Thyroid gland (tissue), 4 donors: ENCODE measurements at places on chromosomes 5 and 9. TPM values are rescaled to one million over a fixed set of nuclear protein-coding genes. Genes with fewer than 3 reads are reported as not detected.

GRCh38 chr9:134996591-134997530 lies 79.1 kb upstream of the FCN1 start:
- no peak overlapping the region for H3K4me3 ChIP-seq
- peaks cover 14% of the 10 kb centered on the region for H3K4me1 ChIP-seq
- no peak for DNase-seq
- no peaks in the 10 kb centered on the region for H3K27me3 ChIP-seq

- no peaks in the 10 kb centered on the region for H3K4me1 ChIP-seq
- no peaks in the 10 kb centered on the region for H3K27me3 ChIP-seq
- no peak for DNase-seq
These were observed 460.8 kb downstream of the TAF11L14 start for GRCh38 chr5:18095061-18095460.

Gene PCDHGB7
- total RNA-seq = 19.7 TPM

GRCh38 chr5:1737790-1738405 lies 61.7 kb downstream of the MRPL36 start:
- H3K27ac ChIP-seq = no peak overlapping the region
- H3K36me3 ChIP-seq = no peaks in the 10 kb centered on the region
- no peaks in the 10 kb centered on the region for H3K27me3 ChIP-seq
- H3K4me3 ChIP-seq = no peak overlapping the region
- no peak for DNase-seq
- H3K4me1 ChIP-seq = no peaks in the 10 kb centered on the region

GRCh38 chr5:177183142-177183541 lies 49.6 kb downstream of the NSD1 start:
- peaks cover 34% of the 10 kb centered on the region for H3K4me1 ChIP-seq
- no peak overlapping the region for H3K27ac ChIP-seq
- DNase-seq = no peak

GRCh38 chr5:167294882-167295680 lies 996.4 kb upstream of the WWC1 start:
- no peaks in the 10 kb centered on the region for H3K4me1 ChIP-seq
- H3K4me3 ChIP-seq = no peak overlapping the region
- H3K36me3 ChIP-seq = no peaks in the 10 kb centered on the region
- no peak overlapping the region for H3K27ac ChIP-seq
- no peak for DNase-seq

- no peak overlapping the region for H3K4me3 ChIP-seq
- no peak for DNase-seq
- H3K4me1 ChIP-seq = no peaks in the 10 kb centered on the region
- H3K36me3 ChIP-seq = no peaks in the 10 kb centered on the region
- H3K27ac ChIP-seq = no peak overlapping the region
These were observed 1285.8 kb upstream of the CDH9 start for GRCh38 chr5:28324174-28324573.

Gene ZNF474
- 1.5 TPM for total RNA-seq

DNA sequence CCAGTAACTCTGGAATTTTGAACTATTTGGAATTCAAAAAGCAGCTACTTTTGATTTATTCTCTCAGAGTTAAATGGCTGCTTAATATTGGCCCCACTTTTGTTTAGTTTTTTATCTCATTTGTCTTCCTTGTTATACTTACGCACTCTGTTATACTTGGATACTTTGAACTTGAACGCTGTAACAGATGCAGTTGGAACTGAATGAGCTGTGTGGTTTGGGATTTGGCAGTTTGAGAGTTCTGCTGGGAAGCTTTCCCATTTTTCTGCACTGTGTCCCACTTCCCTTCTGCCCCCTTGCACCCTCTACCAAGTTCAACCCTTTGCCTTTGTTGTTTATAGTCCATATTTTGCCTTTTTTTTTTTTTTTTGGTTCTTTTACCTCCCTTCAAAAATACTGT lies 3.8 kb downstream of the RHOBTB3 start:
- peaks cover 31% of the 10 kb centered on the region for H3K4me1 ChIP-seq
- H3K27me3 ChIP-seq = no peaks in the 10 kb centered on the region
- H3K27ac ChIP-seq = peak overlapping the region; percentile 5
- no peak for DNase-seq
- H3K36me3 ChIP-seq = no peaks in the 10 kb centered on the region

- no peak overlapping the region for H3K27ac ChIP-seq
- peaks cover 14% of the 10 kb centered on the region for H3K4me1 ChIP-seq
- no peak for DNase-seq
These were observed 105.4 kb upstream of the PCAT7 start for GRCh38 chr9:94449486-94449885.

Gene SAPCD2
- total RNA-seq = 0.27 TPM
